ENCODE measurements at places on chromosomes 3 and 15.

DNA sequence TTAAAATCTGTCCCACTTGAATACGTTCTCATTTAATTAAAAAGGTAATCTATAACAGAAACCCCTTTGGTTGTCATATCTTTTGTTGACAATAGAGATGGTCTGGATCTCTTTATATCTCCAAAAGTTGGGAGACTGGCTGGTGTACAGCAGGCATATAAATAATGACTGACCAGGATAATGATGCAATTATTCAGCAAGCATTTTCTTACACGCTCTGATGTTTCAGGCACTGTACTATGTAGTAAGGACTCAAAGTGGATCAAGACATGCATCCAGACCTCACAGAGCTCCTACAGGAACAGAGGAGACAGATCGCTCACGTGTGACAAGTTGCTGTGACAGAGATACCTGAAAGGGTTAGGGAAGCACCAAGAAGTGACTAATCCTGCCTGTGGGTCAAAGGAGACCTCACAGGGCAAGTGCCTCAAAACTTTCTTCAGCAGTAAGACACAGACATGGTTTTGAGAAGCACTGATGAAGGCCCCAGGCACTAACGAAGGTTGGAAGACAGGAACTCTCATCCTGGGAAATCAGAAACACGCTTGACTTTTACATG lies 25.7 kb downstream of the VPS39 start:
- no peak for DNase-seq

DNA sequence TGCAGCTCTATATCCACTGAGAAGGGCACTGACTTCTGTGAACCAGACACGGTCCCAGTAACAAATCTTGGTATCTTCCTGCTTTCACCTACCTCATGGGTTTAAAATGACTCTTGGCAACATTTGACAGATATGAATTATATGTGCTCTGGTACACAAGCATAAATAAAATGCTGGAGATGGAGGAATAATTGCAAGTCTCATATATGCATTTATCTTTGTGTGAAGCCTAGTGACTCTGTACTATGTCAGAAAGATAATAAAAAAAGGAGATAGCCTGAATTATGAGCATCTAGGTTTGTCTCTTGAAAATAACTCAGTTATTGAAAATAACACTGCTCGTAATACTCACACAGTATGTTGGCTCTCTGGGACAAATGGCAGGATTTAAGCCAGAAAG lies 167.1 kb upstream of the CRBN start:
- DNase-seq, result no peak

GRCh38 chr3:24605511-24606028 lies 110.9 kb upstream of the THRB start:
- no peak for DNase-seq

- DNase-seq, result no peak
These were observed 61.9 kb downstream of the TM4SF4 start for GRCh38 chr3:149536429-149536828.

GRCh38 chr3:81279481-81280379 lies 481.7 kb downstream of the GBE1 start:
- DNase-seq, result no peak

- DNase-seq, result no peak
These were observed 20.1 kb upstream of the MINAR1 start for GRCh38 chr15:79412010-79412409.

GRCh38 chr3:152272771-152273242 lies 4.1 kb downstream of the MBNL1 start:
- DNase-seq, result no peak

DNA sequence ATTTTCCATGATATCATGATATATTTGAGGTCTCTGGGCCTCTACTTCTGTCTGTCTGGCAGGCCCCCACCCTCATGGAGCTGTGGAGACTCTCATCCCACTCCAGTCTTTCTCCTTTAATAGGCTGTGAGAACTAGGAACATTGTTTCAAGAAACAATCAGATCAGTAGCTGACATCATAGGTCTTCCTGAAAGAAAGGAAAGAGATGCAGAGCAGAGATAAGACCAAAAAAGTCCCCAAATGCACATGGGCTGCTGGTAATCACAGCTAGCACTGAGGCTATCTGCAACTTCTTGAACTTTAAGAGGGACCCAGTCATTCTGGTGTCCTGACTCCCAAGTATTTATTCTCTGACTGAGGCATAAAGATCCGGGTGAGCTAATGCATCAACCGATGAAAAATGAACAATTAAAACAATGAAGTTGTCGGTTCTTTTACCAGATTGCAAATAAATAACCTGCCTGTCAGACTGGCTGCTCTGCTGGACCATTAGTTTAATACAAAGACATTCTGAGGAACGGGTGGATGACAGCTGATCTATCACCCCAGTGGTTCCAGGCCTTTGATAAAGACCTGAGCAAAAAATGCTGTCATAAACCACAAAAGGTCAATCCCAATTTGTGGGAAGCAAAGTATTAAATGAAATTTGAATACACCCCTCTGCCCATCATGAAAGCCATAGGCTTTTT lies 780.8 kb upstream of the GOLIM4 start:
- no peak for DNase-seq

GRCh38 chr3:133476971-133477375 lies 77.1 kb downstream of the BFSP2 start:
- no peak for DNase-seq

GRCh38 chr3:100697723-100698285 lies 11.5 kb upstream of the TFG start:
- no peak for DNase-seq

- no peak for DNase-seq
These were observed 23.5 kb upstream of the RAP2B start for GRCh38 chr3:153138276-153139210.

Data from stimulated activated CD8-positive, alpha-beta memory T cell treated with anti-CD3 and anti-CD28 coated beads, Interleukin-4, amount 100 ng/mL, for 1 hour (primary cell).